Thyroid gland (tissue), 4 donors: ENCODE measurements at places on chromosomes 1 and 21. TPM values are rescaled to one million over a fixed set of nuclear protein-coding genes. Genes with fewer than 3 reads are reported as not detected.

GRCh38 chr21:30479259-30479658 is 908 bp downstream of the KRTAP19-1 start:
- H3K4me3 ChIP-seq, result no peak overlapping the region
- H3K27ac ChIP-seq, result no peak overlapping the region
- no peaks in the 10 kb centered on the region for H3K36me3 ChIP-seq

DNA sequence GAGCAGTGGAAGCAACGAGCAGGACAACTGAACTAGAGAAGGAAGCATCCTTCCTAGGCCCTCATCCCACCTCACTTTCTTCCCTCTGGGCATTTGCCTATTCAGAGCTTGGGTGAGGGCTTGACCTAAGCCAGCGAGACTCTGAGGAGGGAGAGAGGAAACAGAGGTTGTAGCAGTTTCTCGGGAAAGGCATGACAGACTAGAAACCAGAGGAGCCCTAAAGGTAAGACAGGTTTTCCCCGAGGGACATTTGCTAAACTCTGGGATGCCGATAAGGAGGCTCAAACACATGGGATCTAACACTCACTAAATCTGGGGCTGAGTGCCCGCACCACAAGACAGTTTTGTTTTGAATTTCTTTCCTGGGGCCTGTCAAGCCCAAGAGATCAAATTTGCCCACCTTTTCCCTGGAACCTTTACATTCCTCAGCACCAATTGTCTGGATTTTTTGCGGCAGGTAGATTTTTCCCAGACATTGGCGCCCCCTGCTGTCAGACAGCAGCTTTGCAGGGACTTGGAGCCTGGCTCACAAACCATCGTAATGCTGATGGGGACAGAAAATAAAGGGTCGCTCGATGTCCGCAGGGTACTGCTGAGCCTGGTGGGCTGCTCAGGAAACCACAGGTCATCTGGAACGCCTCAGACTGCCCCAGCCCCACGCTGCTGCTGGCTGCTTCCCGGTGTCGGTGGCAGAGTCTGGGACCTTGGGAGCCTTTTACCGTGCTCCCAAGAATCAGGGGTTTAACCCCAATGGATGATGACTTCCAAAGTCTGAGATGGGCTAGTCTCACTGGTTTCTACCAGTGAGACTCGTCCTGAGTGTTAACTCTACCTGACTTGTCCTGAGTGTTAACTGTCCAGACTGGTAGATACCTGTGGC is 23.4 kb upstream of the TSPAN2 start:
- H3K27me3 ChIP-seq, result no peaks in the 10 kb centered on the region
- H3K4me1 ChIP-seq, result peaks cover 7% of the 10 kb centered on the region
- H3K27ac ChIP-seq, result no peak overlapping the region
- H3K4me3 ChIP-seq, result no peak overlapping the region
- peak; percentile 61 for DNase-seq

DNA sequence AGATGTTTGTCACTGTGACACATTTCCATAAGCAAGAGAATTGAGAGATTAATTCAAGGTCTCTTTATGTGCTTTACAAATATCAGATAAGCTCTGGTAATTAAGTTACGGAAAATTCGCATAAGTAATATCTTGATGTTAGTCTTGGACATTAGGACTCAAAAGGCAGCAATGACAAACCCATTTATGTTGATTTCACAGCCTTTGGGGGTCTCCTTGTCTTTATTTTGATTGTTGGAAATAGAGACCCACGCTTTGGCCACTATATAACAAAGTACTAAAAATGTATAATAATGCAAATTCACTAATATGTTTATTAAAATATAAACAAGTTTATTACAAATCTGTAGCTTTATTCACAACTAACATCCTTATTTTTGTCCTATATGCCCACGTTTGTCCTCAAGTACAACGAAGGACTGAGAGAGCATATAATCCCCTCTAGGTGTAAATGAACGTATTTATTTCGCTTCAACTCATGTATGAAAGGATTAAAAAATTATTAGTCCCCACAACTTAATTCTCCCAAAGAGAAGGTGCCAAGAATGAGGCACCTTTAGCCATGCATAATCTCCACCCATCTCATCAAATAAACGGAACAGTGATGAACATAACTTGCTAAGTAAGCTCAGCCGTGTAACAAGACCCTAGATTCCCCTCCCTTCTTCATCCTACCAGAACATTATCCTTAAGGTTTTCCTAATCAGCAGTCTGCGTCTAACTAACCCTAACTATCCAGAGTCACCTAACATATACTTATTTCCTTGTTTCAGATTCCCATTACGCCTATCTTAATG is 1.6 kb upstream of the LAMC1 start:
- peaks cover 16% of the 10 kb centered on the region for H3K4me1 ChIP-seq
- H3K36me3 ChIP-seq, result no peaks in the 10 kb centered on the region
- no peak for DNase-seq
- peak overlapping the region; percentile 100 for H3K27ac ChIP-seq

GRCh38 chr1:240306673-240307072 is 215.0 kb downstream of the FMN2 start:
- H3K4me3 ChIP-seq, result no peak overlapping the region
- no peaks in the 10 kb centered on the region for H3K4me1 ChIP-seq
- no peaks in the 10 kb centered on the region for H3K27me3 ChIP-seq

- H3K4me3 ChIP-seq, result no peak overlapping the region
- H3K4me1 ChIP-seq, result no peaks in the 10 kb centered on the region
- H3K27me3 ChIP-seq, result no peaks in the 10 kb centered on the region
- DNase-seq, result no peak
- H3K36me3 ChIP-seq, result no peaks in the 10 kb centered on the region
These were observed 22.8 kb downstream of the SH3BGR start for GRCh38 chr21:39474611-39475010.

GRCh38 chr1:160346463-160346862 is 3.3 kb downstream of the NCSTN start:
- peaks cover 12% of the 10 kb centered on the region for H3K4me1 ChIP-seq
- H3K4me3 ChIP-seq, result no peak overlapping the region
- DNase-seq, result no peak
- H3K36me3 ChIP-seq, result peaks cover 22% of the 10 kb centered on the region

- no peak overlapping the region for H3K4me3 ChIP-seq
- H3K27me3 ChIP-seq, result no peaks in the 10 kb centered on the region
- peaks cover 71% of the 10 kb centered on the region for H3K4me1 ChIP-seq
- DNase-seq, result peak; percentile 87
These were observed 53.0 kb downstream of the PBX1 start for GRCh38 chr1:164611754-164612642.

Gene OR2L8
- total RNA-seq, result not detected

Gene ZNF670
- total RNA-seq, result 4.3 TPM

Gene MAN1C1
- total RNA-seq, result 29.3 TPM

Gene RSPH1
- total RNA-seq, result 3.7 TPM
